NCI-H1436 treated with DMSO at 0.1 percent for 48 hours (cell line): ENCODE measurements at places on chromosomes 2 and 18.

GRCh38 chr18:8890957-8891464, 185.7 kb downstream of the MTCL1 start:
- DNase-seq, result peak; percentile 4

DNA sequence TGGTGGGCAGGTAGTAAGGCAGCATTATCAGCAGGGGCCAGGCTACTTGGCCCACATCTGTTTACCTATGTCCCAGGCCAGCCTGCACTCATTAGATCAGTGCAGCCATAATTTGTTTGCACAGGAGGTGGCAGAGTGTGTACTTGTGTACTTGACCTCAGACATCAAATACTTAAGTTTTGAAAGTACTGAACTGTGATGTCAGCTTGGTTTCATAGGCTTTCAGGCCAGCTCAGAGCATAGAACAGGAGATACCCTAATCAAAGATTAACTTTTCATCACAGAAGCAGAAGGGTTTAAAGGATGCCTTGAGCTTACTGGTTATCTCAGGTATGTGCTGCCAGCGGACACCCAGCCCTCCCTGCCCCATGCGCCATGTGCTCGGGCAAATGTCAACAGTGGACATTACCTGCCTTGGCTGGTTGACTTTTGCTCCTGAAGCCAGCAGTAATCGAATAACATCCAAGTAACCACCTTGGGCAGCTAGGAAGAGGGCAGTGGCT, 33.2 kb downstream of the ANKRD29 start:
- no peak for DNase-seq

DNA sequence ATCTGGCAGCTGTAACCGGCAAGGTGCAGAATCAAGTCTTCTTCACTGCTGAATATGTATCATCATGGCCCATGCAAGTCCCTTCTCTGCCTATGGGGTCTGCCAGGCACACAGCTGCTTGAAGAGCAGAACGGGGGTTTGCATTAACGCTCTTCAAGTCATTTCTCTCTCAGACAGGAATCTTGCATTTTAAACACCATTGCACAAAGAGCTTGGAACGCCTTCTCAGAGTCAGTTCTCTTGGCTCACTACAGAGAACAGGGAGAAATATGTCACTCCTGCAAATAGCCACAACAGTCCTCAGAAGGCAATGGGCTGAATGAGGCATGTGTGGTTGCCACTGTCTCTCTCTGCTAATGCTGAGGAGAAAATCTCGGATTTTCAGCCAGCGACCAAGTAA, 2173.5 kb upstream of the PIK3C3 start:
- DNase-seq, result no peak

DNA sequence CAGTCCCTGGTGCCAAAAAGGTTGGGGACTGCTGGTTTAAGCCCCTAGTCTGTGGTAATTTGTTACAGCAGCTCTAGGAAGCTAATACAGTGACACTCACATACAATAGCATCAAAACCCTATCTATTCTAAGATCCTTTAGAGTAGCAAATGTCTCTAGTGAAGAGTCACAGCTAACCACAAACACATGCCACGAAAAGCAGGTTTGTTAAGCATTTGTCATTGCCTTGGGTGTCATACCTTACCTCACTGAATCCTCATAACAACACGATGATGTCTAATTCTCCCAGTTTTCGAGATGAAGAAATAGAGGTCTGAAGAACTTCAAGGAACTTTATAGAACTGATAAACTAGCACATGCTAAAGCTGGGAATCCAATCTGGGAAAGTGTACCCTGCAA, 29.6 kb upstream of the RNF152 start:
- DNase-seq, result no peak

- DNase-seq, result no peak
These were observed 1.4 kb downstream of the TRIB2 start for GRCh38 chr2:12718015-12718671.

- DNase-seq, result no peak
These were observed 475.0 kb downstream of the RNF144A start for GRCh38 chr2:7392076-7392787.

DNA sequence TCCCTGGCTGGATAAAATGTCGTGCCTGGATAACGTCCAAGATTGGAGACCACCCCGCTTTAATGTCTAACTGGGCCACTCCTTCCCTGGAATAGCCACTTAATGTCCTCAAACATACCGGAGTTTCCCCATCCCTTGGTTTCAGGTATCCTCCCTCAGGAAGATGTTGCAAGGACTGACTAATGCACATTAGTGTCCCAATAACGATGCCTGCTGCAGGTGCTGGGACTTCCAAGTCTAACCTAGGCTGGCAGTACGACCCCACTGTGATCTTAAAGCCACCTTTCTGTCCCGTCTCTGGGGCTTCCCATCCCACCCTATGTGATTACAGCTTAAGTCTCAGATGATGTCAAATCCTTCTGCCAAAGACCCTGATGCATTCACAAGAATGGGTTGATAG, 1.1 kb upstream of the ATP6V1C2 start:
- DNase-seq, result no peak

- no peak for DNase-seq
These were observed 386.9 kb downstream of the FIGN start for GRCh38 chr2:163348857-163349380.

- DNase-seq, result peak; percentile 92
These were observed 650 bp upstream of the AFG3L2 start for GRCh38 chr18:12377556-12378197.

GRCh38 chr2:174007010-174007409, 41.8 kb upstream of the SP3 start:
- DNase-seq, result no peak

DNA sequence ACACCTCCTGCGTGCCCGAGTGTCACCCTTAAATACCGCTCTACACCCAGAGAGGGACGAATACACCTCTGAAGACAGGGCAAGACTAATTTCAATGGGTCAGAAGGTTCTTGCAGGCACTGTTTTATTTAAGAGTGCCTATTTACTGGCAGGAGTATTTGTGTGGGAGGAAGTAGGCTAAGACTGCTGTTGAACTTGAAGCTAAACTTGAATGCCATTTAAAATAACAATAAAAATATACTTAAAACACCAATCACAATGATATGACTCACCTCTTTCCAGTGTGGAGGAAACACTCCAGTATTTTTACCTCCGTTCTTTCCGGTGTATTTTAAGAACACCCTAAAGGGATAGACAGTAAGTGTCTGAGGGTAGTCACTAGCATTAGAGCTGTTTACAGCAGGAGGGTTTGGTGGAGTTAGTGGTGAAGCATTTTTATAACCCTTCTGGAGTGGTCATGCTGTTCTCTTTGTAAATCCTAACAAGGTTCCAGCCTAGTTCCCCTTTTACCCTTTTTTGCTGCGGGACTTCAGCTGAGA, 9.6 kb upstream of the HOXD1 start:
- no peak for DNase-seq

DNA sequence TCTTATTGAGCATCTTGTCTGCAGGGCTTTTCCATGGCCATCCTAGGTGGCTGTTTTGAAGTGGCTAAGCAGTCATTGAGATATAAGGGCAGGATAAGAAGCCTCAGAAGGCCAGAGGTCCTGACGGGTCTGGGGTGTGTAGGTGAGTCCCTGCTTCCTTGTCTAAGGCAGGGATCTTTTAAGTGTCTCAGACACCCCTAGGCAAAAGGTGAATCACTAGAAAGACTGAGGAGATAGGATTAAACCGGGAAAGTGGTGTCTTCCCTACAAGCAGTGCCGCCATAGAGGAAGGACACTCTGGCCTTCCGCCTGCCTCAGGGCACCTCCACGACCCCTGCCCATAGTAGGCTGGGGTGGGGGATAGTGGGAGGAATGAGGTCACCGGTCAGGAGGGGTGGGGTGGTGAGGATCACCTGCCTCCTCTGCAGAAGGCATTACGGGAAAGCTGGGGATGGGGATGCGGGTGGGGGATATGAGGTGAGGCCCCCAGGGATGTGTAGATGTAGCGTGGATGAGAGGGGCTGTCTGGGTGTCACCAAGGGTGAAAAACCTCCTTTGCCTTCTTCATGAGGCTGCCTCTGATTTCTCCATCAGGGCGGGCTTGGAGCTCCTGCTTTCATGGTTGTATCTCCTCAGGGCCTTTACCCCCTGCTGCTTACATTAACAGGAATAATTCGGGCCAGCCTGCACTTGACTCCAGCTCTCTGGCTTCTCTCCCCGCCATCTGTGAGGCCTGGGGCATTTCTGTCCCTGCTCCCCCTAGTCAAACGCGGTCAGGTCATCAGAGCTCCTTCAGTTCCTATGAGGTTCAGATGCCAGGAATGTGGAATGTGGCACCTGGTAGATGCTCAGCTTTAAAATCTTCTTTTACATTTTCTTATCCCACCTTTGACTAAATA, 244.0 kb downstream of the DYSF start:
- DNase-seq, result no peak

GRCh38 chr2:43464590-43464989, 131.2 kb downstream of the THADA start:
- no peak for DNase-seq

GRCh38 chr18:13220361-13220991, 1.9 kb downstream of the LDLRAD4 start:
- DNase-seq, result no peak

- no peak for DNase-seq
These were observed 53.4 kb upstream of the LINC00305 start for GRCh38 chr18:64202210-64202836.

GRCh38 chr2:127170452-127171197, 49.5 kb downstream of the CYP27C1 start:
- no peak for DNase-seq

DNA sequence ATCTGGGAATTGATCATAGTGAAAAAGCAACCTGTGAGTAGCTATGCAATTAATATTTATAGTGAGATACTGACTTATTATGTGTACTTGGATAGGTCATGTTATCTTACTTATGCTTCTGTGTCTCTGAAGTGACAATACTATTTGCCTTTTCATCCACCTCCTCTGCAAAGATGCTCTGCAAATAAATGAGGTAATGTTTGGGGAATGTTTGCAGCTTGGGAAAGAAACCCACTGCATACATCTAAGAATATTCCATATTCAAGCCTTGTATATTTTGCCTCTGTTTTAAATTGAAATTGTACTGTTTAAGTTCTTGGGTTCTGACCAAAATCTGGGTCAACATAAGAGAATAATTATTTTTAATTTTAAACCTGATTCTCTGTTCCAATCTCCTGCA, 217.4 kb upstream of the DTNA start:
- DNase-seq, result no peak

GRCh38 chr2:224286923-224287322, 115.0 kb downstream of the FAM124B start:
- DNase-seq, result no peak

DNA sequence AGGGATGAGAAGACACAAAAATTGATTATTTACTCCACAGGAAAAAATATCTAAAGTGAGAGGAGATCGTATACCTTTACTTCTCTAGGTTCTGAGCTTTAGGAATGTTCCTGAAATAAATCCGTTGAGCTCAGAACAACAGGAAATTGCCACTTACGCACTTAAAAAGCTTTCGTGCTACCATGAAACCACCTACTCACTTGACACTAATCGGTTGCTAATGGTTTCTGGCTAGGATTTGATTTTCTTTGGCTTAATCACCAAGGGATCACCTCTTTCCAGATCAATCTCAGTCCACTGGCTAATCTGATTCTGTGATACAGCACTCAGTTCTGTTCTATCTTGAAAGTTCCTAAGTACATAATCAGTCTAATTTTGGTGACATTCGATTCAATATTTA, 419.6 kb downstream of the DLGAP1 start:
- DNase-seq, result no peak

DNA sequence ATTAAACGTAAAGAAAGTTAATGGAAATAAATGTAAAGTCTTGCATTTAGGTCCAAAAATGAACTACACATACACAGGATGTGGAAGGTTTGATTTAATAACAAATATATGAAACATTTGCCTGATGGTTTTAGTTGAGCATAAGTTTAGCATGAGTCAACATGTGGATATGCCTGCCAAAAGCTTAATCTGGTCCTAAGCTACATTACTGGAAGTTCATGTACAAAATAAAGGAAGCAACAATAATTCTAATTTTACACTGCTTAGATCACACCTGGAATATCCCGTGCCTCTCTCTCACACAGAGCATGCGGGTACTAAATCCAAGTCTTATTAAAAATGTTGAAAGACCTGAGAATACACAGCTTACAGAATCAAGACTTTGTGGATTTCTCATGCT, 276.5 kb upstream of the NRP2 start:
- DNase-seq, result no peak

DNA sequence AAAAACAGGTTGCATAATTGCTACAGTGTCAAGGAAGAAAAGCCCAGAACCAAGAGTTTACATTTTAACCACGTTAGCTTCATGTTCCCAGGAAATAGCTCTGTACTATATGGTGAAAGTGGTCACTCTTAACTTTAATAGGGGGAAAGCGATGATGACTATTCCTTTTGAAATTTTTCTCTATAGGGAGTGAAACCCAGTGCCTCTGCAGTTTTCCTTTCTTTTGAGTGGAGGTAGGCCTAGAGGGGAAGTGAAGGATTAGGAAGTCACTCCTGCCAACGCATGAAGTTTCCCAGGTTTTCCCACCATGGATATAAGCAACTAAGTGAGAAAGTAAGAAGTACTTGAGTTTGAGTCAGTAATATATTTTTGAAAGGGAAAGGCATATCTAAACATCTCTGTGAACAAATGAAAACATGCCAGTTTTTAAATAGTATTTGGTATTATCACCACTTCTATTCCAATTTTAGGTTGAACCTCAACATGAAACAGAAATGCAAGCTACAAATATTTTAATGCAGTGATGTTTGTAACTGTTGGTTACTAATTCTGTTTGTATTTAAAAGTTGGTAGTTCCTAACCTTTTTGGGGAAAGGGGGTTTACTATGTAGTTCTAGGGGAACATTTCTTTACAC, 91.9 kb downstream of the VRK2 start:
- no peak for DNase-seq

DNA sequence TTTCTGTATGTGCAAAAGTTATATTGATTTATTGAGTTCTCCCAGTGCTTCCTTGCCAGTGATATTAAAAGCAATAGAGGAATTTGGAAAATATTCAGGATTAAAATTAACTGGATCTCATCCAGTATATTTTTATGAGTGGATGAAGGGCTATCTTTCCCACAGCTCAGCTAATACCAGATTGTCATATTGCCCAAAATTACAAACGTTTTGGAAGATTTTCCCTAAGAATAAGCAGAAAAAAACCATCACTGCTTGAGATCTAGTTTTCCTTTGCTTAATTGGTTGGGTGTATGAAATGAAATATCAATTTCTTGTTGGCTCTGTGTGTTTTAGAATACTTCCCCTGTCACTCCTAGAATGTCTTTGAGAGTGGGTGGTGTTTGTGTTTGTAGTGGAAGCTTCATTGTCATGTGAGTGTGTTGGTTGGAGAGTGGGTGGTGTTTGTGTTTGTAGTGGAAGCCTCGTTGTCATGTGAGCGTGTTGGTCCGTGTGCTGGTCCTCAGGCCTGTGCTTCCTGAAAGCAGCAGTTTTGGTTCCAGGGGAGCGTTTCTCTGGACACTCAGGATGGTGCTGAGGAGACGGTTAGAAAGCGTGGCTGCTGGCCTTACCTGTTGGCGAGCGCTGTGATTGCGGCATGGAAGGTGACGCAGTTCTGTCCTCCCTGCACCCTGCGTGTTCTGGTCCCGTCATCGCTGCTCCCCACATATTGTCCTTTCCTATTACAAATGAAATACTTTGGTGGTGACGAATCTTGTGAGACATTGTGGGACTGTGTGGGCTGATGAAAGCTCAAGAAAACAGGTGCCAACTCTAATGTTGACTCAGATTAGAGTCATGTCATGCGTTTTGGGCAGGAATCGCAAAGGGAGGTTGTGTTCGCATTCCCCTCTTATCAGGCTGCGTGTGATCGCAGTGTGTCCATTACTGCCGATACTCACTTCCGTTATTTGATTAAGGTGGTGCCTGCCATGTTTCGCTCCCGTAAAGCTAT, 12.4 kb downstream of the ASB1 start:
- no peak for DNase-seq
